ENCODE measurements at places on chromosomes 13 and 19.
A peak's percentile ranks its signal among the peaks of the same experiment; 100 is the strongest.

DNA sequence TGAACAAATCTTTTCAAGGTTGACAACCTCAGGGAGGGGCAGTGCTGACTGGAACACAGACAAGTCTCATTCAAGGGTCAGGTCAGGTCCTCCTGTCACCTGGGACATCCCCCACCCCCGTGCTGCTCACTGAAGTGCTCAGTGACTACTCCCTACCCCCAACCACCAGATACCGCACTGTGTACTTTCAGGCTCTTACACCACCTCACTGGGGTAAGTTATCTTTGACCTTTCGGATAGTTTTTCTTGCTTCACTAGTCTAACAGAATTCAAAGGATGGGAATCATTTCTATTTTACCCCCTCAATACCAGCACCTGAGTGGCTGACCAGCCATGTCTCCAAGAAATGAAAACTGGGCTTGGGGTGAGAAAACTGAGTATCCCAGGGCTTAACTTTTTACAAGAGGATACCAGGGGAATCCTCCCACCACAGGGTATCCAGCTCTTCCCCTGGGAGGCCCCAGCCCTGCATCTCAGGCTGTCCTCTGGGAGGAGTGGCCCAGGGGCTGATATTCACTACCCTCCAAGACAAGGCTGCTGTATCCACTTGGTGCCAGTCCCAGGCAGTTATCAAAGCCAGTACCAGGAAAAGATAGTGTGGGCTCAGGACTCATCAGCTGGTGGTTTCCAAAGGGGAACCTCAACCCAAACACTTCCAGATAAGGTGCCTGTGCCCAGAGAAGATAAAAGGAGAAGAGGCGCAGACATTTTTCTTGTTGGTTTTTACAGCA, 2.1 kb downstream of the ZNF563 start:
- DNase-seq, result no peak

DNA sequence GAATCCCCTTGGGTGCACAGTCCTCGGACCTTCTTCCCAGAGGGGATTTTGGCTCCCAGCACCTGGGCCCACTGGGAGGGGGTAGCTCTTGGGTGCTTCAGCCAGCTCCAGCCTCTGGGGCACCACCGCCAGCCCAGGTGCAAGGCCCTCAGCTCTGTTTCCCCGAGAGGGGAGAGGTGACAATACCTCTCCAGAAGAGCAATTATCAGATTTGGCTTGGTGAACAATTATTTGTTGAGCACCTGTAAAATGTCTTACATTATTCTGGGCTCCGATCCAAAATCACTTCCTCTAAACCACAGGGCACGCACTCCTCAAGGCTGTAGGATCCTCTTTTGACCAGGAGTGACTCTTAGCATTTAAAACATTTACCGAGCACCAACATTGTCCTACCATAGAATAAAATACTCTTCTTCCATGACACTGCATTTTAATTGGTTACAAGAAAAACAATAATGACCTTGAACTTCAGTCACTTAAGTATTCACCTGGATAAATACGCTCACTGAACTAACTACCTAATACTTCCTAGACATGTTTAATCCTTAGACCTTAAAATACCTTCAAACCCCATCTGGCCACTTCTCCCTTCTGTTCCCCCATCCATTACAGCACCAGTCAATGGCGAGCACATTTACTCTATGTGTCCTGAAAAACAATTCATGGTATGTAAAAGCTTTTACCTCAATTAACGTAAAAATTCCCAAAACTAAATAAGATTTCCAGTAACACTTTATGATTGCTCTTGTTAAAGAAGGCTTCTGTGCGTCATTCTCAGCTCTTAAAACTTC, 54.8 kb downstream of the ABCC4 start:
- peak; percentile 40 for DNase-seq

- peak; percentile 83 for DNase-seq
These were observed 19.6 kb upstream of the NFIC start for GRCh38 chr19:3346677-3347353.

GRCh38 chr19:52369559-52370340, at the start of gene ZNF880:
ZNF880 (plus strand) TSS chr19:52369923; CDS start chr19:52369966, 43 bp downstream.
- peak; percentile 98 for DNase-seq

DNA sequence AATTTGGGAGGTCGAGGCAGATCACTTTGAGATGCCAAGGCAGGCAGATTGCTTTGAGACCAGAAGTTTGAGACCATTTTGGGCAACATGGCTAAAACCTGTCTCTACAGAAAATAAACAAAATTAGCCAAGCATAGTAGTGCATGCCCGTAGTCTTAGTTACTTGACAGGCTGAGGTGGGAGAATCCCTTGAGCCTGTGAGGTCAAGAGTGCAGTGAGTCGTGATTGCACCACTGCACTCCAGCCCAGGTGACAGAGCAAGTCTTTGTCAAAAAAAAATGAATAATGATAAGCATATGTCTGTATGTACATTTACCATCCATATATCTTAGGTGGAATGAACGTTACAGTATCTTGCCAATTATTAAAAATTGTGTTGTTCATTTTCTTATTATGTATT, 2447.7 kb downstream of the PCDH9 start:
- no peak for DNase-seq

DNA sequence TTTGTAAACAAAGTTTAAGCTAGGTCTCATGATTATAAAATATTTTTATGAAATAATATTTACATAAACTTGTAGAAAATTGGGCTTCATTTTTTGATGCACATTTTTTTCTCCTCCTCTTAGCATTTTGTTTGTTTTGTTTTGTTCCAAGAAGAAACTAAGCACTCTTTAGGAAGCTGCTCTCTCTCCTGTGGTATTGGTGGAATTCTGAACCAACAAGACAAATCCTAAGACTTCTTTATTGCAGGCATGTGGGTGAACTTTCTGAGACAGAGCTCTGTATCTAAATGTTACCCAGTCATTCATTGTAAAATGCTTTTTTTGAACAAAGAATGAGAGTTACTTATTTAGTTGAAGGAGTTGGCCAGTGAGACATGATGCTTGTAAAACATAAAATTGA, 39.3 kb downstream of the LMO7 start:
- no peak for DNase-seq

GRCh38 chr13:74289861-74290773, 155.9 kb upstream of the KLF12 start:
- peak; percentile 99 for DNase-seq

GRCh38 chr13:32548837-32549236, 10.2 kb upstream of the N4BP2L2 start:
- DNase-seq, result peak; percentile 22

DNA sequence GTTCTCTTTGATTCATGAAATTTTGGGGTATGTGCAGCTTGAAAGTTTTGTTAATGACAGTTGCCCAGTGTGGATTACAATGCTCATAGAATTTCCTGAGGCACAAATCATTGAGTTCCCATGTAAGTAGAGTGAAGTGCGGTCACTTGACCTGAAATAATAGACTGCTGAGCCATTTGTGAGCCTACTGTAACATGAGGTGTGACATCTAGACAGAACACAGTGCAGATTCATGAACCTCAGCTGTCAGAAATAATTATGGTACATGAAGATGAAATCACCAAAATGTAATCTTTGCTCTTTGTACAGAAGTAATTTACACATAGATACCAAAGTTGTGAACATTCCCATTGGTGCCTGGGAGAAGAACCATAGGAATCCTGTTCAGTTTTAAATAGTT, 84.6 kb downstream of the DHRS12 start:
- no peak for DNase-seq

DNA sequence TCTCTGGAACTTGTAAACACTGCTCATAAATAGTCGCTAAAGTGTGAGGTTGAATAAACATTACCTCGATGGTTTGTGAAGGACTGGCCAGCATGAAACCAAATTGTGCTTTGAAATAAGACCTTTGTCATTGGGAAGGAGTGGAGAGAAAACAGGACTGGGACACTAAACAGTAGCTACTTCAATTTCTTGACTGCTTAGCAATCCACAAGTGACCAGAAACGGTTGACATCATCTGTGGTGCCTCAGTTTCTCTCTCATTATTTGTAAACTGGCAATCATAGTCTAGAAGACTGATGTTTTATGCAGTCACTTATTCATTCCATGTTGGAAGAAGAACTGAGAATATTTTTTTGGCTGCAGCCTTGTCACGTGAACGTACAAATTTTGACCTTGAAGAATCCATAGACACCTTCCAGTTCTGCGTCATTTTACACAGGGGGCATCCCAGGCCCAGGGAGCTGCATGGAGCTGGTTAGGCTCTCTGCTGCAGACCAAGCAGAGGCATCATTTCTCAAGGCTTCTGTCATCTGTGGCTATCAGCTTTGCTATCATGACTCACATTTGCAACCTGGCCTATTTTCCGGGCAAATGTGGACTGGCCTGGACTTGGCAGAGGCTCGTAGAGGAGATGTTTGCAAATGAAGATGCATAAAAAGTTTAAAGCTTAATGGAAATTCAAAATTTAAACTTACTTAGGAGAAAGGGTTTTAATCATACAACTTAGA, 391.8 kb downstream of the FGF9 start:
- DNase-seq, result no peak

DNA sequence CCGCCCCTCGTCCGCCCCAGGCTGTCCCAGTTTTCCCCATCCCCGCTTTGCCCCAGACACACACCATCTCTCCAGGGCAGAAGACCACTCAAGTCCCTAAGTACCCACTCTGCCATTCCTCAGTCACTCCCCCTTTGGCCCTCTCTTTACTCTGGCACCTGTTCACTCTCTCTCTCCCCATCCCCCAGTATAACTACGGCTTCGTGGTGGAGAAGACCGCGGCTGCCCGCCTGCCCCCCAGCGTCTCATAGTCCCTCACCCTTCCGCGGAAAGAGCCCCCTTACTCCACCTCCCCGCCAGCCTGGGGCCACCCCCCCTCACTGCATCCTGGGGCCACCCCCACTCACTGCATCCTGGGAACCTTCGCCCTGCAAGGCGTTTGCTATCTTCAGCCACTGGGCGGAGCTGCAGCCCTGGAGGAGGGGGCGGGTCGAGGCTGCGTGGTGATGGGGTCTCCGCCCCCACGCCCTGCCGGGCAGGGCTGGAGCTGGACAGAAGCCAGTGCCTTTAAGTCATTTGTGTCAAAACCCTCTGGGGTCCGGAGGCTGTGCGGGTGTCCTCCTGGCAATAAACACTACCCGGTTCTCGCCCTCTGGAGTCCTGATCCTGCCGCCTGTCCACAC, 5.0 kb downstream of the MVB12A start:
- peak; percentile 49 for DNase-seq

GRCh38 chr13:108463340-108463739, 166.1 kb upstream of the MYO16 start:
- DNase-seq, result peak; percentile 78

GRCh38 chr19:33521480-33522370, at the start of gene PEPD:
PEPD (minus strand) TSS chr19:33521791; CDS start chr19:33521760, 31 bp downstream.
- peak; percentile 94 for DNase-seq

GRCh38 chr13:30421093-30422053, 920 bp upstream of the UBE2L5 start:
- peak; percentile 97 for DNase-seq

GRCh38 chr19:49910179-49910578, 13.5 kb upstream of the IL4I1 start:
- DNase-seq, result no peak

DNA sequence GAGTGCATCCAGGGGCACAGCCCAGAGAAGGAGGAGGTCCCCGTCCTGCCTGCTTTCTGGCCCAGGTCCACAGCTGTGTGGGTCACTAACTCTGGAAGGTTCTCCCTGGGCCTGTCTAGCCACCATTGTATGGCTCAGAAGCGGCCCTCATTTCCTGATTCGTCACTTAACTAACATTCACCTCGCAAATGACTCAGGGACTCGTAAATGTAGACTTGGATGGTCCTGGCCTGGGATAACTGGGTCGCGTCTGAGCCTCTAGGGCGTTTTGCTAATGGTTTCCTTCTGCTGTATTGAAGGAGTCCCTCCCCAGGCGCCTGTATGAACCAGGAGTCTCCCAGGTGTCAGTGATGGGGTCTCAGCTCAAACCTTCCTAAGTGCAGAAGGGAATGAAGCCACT, 162.8 kb downstream of the ZNF536 start:
- no peak for DNase-seq

GRCh38 chr19:5951338-5951861, 26.5 kb downstream of the RANBP3 start:
- peak; percentile 51 for DNase-seq

DNA sequence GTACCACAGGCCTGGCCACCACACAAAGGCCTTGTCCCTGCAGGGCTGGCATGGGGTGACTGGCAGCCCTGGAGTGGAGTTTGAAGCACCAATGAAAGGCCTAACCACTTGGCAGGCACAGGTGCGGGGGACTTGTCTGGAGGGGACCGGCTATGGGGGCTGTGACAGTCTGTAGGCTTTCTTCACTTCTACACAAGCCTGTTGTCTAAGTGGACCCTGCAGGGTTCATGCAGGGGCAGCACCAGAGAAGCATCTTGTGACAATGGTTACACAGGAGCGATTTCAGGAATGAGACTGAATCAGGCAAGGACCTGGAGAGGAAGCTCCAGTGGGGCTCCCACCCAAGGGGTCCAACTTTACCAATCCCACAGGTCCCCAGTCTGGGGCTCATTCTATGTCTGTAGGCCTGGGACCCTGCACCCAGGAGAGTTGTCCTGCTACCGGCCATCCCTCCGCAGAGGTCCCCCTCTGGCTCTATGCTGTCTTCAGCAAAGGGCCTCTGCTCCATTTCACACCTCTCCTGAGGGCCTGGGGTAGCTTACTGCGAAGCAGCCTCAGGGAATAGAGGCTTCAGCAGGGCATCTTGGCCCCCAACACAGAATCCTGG, 2.3 kb upstream of the ZNF837 start:
- DNase-seq, result no peak

GRCh38 chr19:48859711-48860572, 8.5 kb downstream of the PLEKHA4 start:
- peak; percentile 42 for DNase-seq

GRCh38 chr19:3234800-3235199, 10.3 kb downstream of the CELF5 start:
- no peak for DNase-seq

DNA sequence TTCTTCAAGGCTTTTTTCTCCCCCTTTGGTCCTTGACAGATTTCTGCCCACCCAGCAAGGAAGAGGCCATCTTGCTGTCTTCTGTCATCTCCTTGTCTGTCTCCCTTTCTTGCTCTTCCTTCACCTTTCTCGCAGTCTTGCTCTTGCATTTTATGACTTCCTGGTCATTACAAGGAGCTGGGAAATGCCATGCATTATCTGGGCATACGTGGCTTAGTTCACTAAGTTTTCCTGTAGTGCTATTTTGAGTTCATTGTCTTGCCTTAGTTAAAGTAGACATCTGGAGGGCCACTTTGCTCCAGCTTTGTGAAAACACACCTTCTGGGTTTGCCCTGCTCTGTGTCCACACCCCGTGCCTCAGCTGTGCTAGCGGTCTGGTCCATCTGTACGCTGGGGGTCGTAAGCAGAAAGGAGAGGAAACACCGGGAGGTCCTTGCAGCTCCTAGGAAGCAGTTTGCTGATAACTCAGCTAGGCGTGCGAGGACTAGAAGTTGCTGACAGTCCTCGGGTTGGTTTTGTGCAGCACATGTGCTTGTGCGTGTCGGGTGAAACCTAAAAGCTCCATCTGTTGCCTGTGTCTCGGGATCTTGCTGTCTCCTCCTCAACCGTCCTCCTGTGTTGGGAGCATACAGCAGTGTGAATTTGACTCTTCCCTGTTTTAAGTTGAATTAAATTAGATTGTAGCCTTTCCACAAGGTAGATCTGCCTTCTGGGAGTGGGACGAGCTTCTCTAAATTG, 59.4 kb downstream of the ARHGEF7 start:
- DNase-seq, result no peak

GRCh38 chr19:21434967-21435544, 38.1 kb downstream of the ZNF493 start:
- no peak for DNase-seq

- no peak for DNase-seq
These were observed 45.3 kb downstream of the KLF2 start for GRCh38 chr19:16369664-16370576.

- DNase-seq, result no peak
These were observed 84.0 kb upstream of the PRR20A start for GRCh38 chr13:57056601-57057180.

GRCh38 chr13:99353836-99354235, 46.6 kb upstream of the GPR183 start:
- DNase-seq, result no peak

GRCh38 chr19:52646571-52647217, 8.5 kb upstream of the ZNF83 start:
- no peak for DNase-seq

All from muscle of leg (tissue), 16 donors.